ENCODE measurements at places on chromosomes 3 and 15.
A peak's percentile ranks its signal among the peaks of the same experiment; 100 is the strongest.

DNA sequence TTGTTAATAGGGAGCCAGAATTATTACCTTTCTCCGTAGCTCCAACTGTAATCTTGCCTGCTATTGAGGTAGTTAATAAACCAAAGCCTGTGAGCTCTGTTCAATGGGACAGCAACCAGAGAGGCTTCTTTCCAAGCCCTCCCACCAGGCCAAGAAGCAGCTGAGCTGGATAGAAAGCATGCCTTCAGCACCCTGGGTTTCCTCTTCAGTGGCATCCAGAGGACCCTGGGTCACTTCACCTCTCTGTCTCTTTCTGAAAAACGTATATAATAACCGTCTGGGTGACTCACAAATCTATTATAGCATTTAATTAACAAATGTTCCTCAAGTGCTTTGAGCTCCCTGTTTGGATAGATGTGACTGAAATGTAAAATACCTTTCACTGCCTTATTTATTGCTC, 420.0 kb downstream of the LPP start:
- no peak for DNase-seq

- DNase-seq, result no peak
Measured at GRCh38 chr15:85097250-85097649, 115.6 kb downstream of the PDE8A start.

- no peak for DNase-seq
Measured at GRCh38 chr3:128334766-128335165, 131.9 kb downstream of the DNAJB8 start.

- no peak for DNase-seq
Measured at GRCh38 chr3:16189201-16189600, 14.7 kb downstream of the GALNT15 start.

GRCh38 chr3:194019398-194020165, 116.4 kb upstream of the HES1 start:
- DNase-seq, result no peak

GRCh38 chr3:106457281-106458180, 588.7 kb upstream of the CBLB start:
- no peak for DNase-seq

DNA sequence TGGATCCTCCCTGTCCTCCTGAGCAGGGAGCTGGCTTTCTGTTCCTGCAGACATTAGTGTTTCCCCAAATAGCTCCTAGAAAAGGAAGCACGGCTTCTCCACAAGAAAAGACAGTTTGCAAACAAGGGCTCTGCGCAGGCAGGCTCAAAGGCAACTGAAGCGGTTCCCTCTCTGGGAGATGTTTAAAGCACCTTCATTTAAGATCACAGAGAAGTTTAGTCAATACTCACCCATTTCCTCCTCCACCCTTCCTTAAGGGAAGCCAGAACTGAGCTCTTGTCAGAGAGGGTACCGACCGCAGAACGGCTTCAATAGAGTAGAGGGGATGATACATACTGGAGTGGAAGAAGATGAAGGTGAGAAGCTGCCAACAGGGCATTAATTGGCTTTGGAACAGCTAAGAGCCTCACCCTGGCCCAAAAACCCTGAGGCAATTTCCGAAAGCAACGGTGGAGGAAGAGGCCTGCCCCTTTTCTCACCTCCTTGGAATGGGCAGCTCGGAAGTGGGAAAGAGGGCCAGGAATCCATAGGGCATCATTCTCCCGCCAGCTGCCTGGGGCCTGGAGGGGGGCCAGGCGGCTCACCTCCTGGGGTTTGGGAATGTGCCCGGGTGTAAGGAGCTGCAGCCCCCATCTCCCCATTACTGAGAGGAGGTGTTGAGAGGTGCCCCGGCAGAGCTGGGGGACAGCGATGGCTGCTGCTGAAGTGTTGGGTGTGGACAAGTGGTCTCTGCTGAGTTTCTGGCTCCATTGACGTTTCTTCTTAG, 4.8 kb upstream of the EPHB3 start:
- DNase-seq, result peak; percentile 46

GRCh38 chr15:45664451-45664850, 29.6 kb downstream of the SQOR start:
- no peak for DNase-seq

- no peak for DNase-seq
Measured at GRCh38 chr3:98530676-98531075, 1.1 kb upstream of the GPR15 start.

DNA sequence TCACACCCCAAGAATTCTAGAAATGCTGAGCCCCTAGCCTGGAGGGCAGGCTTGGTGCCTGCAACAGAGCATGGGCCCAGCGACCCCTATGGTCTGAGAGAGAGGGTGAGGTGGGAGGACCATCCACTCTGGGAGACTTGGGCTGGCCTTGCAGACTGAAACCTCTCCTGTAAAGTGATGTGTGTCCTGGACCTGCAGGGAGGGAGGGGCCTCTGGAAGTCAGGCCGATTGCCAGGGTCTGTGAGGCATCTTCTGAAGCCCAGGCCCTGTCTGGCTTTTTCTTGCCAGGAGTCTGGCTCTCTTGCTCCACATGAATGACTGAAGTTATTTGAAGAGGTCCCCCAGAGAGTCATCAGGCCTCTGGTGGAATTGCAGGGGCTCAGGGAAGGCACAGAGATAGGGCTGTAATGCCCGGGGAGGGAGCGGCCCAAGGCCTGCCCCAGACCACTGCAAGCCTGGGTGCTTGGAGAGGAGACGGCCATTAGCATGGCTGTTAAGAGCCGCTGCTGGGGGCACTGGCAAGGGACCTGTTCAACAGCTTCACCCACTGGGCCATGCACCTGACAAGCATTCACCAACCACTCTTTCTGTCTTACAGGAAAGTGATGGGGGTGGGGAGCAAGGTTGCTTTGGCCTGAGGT, 56.0 kb upstream of the CHRNA7 start:
- no peak for DNase-seq

- DNase-seq, result no peak
Measured at GRCh38 chr3:73351423-73352071, 273.2 kb downstream of the PDZRN3 start.

DNA sequence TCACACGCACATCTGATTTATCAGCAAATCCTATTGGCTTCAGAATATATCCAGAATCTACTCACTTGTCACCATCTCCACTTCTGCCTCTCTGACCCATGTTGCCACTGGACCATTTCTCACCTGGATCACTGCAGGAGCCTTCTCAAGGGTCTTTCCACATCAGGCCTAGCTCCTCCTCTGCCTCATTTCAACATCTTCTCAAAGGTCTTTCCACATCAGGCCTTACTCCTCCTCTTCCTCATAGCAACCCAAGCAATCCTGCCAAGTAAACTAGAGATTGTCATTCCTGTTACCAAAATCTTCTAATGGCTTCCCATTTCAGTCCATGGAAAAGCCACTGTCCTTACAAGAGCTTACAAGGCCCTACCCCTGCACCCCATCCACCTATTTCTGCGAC, 18.0 kb upstream of the DUT start:
- no peak for DNase-seq

DNA sequence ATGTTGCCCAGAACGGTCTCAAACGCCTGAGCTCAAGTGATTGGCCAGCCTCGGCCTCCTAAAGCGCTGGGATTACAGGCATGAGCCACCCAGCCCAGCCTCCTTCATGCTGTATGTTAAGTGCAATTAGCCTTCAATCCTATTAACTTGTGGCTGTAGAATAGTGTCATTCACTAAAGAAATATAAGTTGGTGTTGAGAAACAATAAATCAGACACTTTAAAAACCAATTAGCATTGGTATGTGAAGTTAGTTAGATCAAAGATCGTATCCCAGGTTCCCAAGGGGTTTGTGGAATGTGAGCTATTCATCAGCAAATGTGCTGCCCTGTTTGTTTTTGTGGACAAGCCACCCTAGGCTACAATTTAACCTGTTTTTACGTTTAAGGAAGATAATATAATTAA, 11.0 kb upstream of the PIK3CB start:
- no peak for DNase-seq

GRCh38 chr3:187989575-187990153, 164.3 kb upstream of the LPP start:
- DNase-seq, result no peak

GRCh38 chr3:57173687-57174086, 8.5 kb upstream of the IL17RD start:
- DNase-seq, result no peak

DNA sequence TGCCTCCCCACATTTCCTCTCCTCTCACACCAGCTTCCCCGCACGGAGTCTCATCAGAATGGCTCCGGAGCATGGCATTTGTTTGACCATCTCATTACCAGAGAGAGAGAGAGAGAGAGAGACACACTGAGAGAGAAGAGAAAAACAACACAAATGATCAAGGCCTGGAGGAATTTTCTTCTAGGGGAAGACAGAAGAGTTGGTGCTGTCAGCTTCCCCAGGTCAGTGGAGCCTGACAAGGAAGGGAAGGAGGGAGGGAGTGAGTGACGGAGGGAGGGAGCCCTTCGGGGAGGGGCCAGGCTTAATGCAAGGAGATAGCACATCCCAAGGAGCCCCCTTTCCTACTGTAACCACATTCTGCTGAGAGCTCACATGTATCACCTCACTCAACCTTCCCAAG, 9.1 kb downstream of the ST8SIA2 start:
- DNase-seq, result no peak

GRCh38 chr15:70699890-70700289, 63.5 kb downstream of the UACA start:
- DNase-seq, result no peak

- no peak for DNase-seq
Measured at GRCh38 chr3:143081844-143082778, 37.5 kb upstream of the CHST2 start.

GRCh38 chr3:155321418-155321817, 27.9 kb upstream of the STRIT1 start:
- DNase-seq, result no peak

All from CD4-positive, alpha-beta T cell treated with Interleukin-1 beta for 1 hour (primary cell).